ENCODE measurements at places on chromosomes 3 and 15.

- H3K4me3 ChIP-seq, result no peak overlapping the region
- H3K4me1 ChIP-seq, result no peaks in the 10 kb centered on the region
- no peak for DNase-seq
- no peak overlapping the region for H3K27ac ChIP-seq
- H3K27me3 ChIP-seq, result no peaks in the 10 kb centered on the region
- H3K36me3 ChIP-seq, result no peaks in the 10 kb centered on the region
Observed at GRCh38 chr3:177931346-177931745, 604.9 kb upstream of the KCNMB2 start.

DNA sequence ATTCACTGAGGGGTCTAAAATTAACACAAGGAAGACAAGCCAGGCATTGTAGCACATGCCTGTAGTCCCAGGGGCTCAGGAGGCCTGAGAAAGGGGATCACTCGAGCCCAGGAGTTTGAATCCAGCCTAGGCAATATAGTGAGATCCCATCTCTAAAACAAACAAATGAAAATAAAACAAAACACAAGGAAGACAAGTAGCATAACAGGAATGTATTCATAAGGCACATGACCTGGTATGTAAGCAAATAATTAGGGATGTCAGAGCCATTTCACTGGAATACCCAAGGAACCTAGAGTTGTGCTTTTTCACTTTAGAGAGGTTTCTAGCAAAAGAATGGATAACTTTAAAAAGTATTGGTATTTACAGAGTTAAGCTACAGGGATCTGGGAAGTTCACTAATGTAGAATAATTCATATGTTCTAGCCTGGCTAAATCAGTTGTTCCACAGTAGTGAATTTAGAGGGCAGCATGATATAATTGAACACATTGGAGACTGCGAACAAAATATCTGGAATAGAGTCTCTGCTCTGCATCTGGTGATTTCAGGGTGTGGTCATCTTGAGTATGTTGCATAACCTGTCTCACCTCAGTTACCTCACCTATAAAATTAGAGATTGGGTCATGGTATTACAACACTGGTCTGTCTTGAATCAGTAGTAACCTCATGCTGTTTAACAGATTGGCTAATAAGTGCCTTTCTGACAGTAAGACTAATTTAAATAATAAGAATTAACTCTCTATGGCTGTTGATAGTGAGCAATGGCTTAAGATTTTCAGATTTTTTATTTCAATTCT lies 9.3 kb downstream of the GRAMD1C start:
- DNase-seq, result no peak
- no peak overlapping the region for H3K27ac ChIP-seq
- no peaks in the 10 kb centered on the region for H3K4me1 ChIP-seq
- peaks cover 3% of the 10 kb centered on the region for H3K27me3 ChIP-seq
- H3K4me3 ChIP-seq, result no peak overlapping the region

DNA sequence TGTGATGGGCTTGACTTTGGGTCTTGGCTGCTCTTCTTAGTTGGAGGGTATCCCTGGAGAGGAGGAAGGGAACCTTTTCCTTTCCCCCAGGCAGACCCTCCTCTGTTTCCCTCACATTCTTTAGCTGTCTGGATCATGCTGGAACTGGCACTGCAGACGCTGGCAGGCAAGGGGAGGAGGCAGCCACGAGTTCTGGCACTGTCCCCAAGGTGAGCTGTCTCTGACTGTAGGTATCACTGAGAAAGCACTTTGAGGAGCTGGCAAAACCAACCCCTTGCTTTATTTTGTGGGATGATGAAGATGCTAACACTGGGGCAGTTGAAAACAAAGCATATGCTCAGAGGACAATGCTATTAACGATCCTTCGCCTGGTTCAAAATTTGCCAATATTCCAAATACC lies 175.0 kb downstream of the SOX2 start:
- H3K27me3 ChIP-seq, result no peaks in the 10 kb centered on the region
- no peaks in the 10 kb centered on the region for H3K36me3 ChIP-seq
- no peak for DNase-seq
- no peaks in the 10 kb centered on the region for H3K4me1 ChIP-seq
- H3K4me3 ChIP-seq, result no peak overlapping the region
- H3K27ac ChIP-seq, result no peak overlapping the region

DNA sequence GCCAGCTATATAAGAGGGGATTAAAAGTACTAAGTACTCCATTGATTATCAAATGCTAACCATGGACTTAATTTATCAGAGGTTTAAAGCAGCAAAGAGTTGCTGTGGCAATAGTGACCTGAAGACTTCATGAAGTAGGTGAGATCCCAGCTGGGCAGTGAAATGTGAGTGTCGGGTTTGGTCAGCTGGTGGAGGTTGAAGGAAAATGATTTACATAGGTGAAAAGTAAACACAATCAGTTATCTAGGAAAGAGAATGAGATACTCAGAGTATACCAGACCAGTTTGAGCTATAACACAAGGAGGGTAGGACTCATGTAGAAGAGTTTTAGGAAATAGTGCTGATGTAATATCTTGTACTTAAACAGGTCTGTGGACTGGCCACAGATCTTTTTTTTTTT lies 16.5 kb upstream of the FBXO22 start:
- no peak overlapping the region for H3K27ac ChIP-seq
- H3K4me1 ChIP-seq, result no peaks in the 10 kb centered on the region
- H3K27me3 ChIP-seq, result no peaks in the 10 kb centered on the region
- peaks cover 61% of the 10 kb centered on the region for H3K36me3 ChIP-seq
- no peak overlapping the region for H3K4me3 ChIP-seq

- H3K36me3 ChIP-seq, result no peaks in the 10 kb centered on the region
- H3K27ac ChIP-seq, result no peak overlapping the region
- no peak for DNase-seq
- H3K27me3 ChIP-seq, result peaks cover 1% of the 10 kb centered on the region
- H3K4me3 ChIP-seq, result no peak overlapping the region
Observed at GRCh38 chr15:95866711-95867440, 463.6 kb upstream of the NR2F2 start.
